ENCODE measurements at places on chromosomes 16 and 17.

DNA sequence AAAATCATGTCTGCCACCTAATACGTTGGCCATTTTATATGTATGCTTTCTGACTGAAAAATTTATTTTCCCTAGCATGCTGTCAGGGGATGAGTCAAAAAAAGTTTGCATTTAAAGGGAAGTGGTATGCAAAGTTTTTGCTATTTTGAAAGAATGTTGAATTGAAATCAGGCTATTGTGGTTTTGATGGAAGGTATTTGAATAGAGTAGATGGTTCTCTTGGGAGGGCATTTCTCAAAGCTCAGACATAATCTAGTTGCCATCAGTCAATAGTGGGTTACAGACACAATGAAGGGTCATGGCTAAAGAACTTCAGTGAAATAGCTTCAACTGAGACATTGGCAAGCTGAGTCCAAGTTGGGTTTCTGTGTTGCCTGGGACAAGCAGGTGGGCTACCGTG is 102.4 kb downstream of the MAP2K6 start:
- DNase-seq = no peak

- DNase-seq = no peak
These were observed 1.6 kb downstream of the IGF2BP1 start for GRCh38 chr17:48998587-48999440.

DNA sequence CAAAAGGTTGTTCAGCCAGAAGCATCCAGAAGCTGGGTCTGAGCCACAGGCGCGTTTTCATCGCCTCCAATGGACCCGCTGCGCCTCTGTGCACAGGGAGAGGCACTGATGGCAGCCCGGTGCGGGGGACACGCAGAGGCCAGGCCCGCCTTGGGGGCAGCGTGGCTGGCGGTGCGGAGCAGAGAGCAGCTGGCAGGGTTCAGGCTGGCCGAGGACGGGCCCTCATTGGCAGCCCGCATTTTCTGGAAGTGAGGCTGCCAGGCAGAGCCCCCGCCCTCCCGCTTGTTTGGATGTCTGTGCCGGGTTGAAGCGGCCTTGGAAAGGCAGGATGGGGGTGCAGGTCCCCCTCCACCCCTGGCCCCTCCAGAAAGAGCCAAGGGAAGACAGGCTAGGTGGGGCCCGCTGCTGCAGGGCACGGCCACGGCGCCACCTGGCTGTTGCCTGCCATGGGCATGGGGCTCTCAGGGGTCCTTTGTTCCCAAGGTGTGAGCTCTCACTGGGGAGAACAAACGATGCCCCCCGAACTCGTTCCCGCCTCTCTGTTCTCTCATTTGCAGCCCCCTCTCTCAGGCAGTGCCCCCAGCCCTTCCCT is 18.8 kb downstream of the GSE1 start:
- no peak for DNase-seq

DNA sequence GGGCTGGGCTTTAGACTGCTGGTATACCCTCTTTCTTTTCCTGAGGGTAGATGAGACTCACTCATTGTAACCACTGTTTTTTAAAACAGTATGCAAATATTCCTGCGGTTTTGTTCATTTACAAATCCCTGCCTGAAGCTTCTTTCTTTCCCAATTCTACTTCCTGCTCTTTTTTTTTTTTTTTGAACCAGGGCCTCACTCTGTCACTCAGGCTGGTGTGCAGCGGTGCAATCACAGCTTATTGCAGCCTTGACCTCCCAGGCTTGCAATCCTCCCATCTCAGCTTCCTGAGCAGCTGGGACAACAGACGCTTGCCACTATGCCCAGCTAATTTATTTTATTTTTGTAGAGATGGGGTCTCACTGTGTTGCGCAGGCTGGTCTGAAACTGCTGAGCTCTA is 8.0 kb upstream of the SULT1A1 start:
- DNase-seq = no peak

DNA sequence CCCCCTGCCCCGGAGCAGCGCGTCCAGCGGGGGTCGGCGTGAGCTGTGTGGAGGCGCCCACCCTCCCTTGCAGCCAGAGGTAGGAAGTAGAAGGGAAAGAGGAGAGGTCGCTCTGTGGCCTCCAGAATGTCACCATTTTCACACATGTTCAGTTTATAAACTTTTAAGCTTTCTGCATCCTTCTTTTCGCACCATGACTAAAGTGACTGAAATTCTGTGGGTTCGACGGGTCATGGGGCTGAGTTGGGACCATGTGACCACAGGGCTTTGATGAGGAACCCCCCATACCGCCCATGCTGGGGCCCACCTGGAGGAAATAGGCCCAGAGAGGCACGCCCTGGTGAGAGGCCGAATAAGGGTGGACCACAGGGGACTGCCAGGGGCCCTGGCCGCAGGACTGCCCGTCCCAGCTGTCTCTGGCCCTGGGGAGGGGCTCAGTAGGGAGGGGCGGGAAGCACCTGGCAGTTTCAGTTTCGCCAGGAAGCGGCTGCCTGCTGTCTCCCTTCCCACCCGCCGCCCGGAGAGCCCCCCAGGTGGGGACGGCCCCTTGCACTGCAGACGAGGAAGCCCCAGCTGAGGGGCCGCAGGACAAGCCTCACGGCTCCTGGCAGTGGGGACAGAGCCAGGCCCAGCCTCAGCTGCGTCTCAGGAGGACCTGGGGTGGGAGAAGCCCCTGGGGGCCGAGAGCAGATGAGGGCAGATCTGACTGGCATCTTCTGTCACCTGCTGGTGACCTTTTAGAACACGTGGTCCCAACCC is 9.0 kb downstream of the CBFA2T3 start:
- peak; percentile 6 for DNase-seq

DNA sequence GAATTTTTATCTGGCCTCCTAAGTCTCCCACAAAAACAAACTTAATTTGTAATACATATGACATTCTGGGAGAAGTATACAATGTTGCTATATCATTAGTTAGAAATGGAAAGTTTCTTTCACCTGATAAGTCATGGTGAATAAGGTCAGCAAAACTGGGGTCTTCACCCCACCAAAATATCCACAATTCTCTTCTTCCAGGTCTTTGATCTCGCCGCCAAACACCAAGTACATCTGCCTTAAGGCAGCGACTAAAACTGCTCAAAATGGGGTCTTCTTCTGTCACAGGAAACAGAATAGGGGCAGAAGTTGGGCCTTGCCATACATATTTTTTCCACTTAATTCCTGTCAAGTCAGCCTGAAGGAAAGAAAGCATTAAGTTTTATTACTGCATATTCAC is 2.1 kb downstream of the MED13 start:
- DNase-seq = no peak

- DNase-seq = no peak
These were observed 76.0 kb downstream of the VMP1 start for GRCh38 chr17:59783221-59784047.

DNA sequence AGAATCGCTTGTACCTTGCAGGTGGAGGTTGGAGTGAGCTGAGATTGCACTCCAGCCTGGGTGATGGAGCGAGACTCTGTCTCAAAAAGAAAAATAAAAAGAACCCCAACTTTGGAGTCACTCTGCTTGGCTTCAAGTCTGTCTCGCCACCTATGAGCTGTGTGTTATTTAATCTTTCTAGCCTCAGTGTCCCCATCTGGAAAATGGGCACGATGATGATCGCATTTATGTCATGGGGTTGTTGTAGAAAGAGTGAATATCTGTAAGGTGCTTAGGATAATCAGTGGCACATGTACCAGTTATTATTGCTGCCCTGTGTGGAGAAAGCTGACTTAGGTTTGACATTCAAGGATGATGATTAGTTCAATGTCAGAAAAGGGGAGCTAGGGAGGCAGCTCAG is 319.4 kb downstream of the XYLT1 start:
- DNase-seq = no peak

GRCh38 chr17:68297195-68297594 is 5.9 kb downstream of the ARSG start:
- DNase-seq = no peak

- DNase-seq = no peak
These were observed 19.7 kb downstream of the MAP3K3 start for GRCh38 chr17:63641692-63642448.

- DNase-seq = no peak
These were observed 24.5 kb downstream of the WDR45B start for GRCh38 chr17:82623707-82624106.

- DNase-seq = no peak
These were observed 81.6 kb downstream of the KLHDC4 start for GRCh38 chr16:87684106-87684677.

- DNase-seq = no peak
These were observed 36.3 kb downstream of the PECAM1 start for GRCh38 chr17:64354396-64354795.

DNA sequence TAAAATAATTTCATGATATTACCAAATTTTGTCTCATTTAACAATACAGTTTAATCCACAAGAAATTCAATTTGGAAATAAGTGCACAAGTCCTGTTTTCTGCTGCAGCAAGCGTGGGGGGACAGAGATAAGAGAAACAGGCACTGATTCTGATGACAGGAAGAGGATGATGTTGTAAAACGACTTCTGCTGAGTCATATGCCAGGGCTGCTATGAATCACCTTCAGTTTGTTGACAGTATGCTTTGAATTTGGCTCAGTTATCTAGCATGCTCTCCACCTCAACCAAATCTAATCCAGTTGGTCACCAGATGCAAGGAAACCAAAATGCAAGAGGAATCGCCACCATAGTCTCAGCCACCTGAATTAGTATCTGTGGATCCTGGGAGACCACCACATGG is 244.1 kb upstream of the MON1B start:
- DNase-seq = no peak

GRCh38 chr17:80561541-80562114 is 17.0 kb downstream of the RPTOR start:
- no peak for DNase-seq

DNA sequence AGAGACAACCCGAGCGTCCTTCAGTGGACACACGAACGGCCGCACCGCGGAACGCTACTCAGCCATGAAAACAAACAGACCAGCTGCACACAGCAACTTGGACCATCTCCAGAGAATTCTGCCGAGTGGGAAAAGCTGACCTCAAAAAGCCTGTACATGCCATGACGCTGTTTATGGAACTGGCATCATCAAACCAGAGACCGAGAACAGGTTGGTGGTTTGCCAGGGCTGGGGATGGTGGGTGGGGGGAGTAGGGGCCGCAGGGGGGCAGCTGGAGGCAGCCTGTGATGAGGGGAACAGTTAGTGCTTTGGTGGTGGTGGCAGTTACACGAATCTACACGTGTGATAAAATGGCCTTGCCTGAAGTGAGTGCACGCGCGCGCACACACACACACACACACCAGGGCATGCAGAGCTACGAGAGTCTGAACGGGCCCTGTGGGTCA is 169.8 kb downstream of the LAT start:
- DNase-seq = no peak

Data from activated naive CD4-positive, alpha-beta T cell treated with Interleukin-2 at 50 U/mL for 16 hours (primary cell).